ENCODE measurements at places on chromosomes 7 and 10. TPM values are rescaled to one million over a fixed set of nuclear protein-coding genes. Genes with fewer than 3 reads are reported as not detected.
A peak's percentile ranks its signal among the peaks of the same experiment; 100 is the strongest.

- DNase-seq = no peak
- H3K4me1 ChIP-seq = no peaks in the 10 kb centered on the region
- no peak overlapping the region for H3K27ac ChIP-seq
- no peak overlapping the region for H3K4me3 ChIP-seq
- no peaks in the 10 kb centered on the region for H3K36me3 ChIP-seq
Measured at GRCh38 chr7:36312064-36312914, 77.4 kb upstream of the ANLN start.

DNA sequence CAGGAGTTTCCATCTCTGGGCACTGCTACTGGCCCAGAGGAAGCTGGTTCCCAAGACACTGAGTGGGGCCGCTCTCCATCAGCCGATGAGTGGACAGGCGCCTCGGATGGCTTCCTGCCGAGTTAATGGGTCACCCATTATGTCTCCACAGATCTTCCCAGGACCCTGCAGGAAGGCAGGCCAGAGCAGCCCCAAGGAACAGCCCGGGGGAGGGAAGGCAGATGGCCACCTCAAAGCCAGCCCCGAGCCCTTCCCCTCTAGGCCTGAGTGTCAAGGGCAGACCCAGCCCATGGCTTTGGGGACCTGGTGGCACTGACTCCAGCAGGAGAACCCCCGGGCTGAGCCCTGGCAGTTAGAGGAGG, 3.4 kb upstream of the LFNG start:
- H3K4me3 ChIP-seq = no peak overlapping the region
- H3K36me3 ChIP-seq = no peaks in the 10 kb centered on the region
- H3K4me1 ChIP-seq = no peaks in the 10 kb centered on the region
- no peak overlapping the region for H3K27ac ChIP-seq
- H3K27me3 ChIP-seq = peaks cover 10% of the 10 kb centered on the region
- no peak for DNase-seq

DNA sequence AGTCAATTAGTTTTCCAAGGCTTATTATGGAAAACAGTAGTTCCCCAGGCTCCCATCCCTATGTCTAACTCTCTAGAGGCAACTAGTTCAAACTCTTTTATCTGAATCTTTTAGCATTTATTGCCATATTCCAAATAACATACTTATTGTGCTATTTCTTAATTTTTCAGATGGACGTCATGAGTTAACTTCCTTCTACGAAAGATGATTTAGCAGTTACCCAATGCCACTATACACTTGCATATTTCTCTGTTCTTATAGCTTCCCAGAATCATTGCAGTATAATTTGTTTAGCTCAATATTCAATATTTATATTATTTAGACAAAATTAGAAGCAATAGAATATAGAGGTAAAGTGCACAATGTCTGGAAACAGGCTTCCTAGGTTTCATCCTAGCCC, 52.8 kb downstream of the REEP3 start:
- no peaks in the 10 kb centered on the region for H3K27me3 ChIP-seq
- no peak for DNase-seq
- H3K36me3 ChIP-seq = no peaks in the 10 kb centered on the region
- H3K4me1 ChIP-seq = peaks cover 40% of the 10 kb centered on the region
- peak overlapping the region; percentile 53 for H3K27ac ChIP-seq

DNA sequence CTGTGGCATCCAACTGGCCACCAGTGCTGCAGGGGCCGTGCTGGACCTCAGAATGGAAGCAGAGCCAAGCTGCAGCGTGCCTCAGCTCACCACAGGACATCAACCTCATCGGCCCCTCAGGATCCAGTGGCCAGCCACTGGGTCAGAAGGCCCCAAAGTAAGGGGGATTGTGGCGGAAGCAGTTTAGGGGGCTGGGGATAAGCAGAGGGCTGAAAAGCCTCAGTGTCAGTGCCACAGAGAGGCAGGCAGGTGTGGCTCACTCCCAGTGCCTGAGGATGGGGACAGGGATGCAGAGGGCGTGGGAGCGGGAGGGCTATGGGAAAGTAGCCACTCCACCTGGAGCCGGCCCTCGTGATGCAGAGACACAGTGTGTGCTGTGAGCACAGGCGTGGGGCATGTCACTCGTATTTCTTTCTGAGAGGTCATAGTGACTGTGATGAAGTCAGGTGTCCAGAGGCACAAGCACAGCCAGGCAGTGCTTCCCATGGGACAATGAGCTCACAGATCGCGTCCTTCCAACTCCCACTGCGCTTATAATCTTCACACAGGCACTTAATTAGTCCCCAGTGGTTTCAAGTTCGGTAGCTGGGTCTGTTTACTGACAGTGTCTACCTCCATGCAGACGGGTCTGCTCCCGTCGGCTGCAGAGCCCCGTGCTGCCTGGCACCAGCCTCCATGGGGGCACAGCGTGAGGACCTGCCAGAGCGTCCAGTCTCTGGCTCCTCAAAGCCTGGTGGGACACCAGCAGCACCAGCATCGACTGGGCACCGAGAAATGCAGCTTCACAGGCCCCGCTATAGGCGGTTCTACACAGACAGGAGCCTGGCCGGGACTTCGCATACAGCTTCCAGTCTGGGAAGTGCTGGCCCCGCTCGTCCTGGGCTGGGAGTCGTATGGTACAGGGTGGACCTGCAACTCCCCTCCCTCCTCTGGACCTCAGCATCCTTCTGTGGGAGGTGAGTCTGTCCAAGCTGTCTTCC, 42.9 kb upstream of the CNPY1 start:
- no peak overlapping the region for H3K27ac ChIP-seq
- H3K4me3 ChIP-seq = no peak overlapping the region
- peaks cover 40% of the 10 kb centered on the region for H3K27me3 ChIP-seq
- no peaks in the 10 kb centered on the region for H3K36me3 ChIP-seq
- DNase-seq = no peak
- no peaks in the 10 kb centered on the region for H3K4me1 ChIP-seq

DNA sequence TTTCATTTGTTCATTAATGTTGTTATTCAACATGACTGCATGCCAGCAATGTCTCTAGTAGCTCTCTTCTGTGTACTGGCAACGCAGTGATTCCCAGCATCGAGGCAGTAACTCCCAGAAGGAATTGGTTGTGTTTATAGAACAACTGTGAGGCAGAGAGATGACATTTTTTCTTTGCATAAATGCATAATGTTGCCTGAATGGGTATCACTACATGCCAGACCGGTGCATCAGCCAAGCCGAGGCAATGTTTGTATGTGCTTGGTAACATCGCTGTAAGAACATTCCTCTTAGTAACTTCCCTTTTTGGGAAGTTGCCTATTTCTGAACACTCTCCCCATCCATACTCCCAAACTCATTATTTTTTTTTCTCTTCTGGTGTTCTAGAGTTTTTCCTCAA, 182.9 kb downstream of the HTR7 start:
- no peaks in the 10 kb centered on the region for H3K4me1 ChIP-seq
- no peak overlapping the region for H3K27ac ChIP-seq
- no peak for DNase-seq
- H3K4me3 ChIP-seq = no peak overlapping the region

DNA sequence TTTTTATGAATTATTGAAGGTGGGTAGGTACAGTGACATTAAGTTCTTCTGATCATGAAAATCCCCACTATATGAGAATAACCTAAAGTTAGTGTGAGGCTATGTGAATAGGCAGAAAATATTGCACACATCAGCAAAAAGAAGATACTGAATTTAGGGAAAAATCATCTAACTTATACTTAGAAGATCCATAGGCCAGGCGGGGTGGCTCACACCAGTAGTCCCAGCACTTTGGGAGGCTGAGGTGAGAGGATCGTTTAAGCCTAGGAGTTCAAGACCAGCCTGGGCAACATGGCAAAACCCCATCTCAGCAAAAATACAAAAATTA, 49.5 kb upstream of the ARHGAP12 start:
- H3K36me3 ChIP-seq = no peaks in the 10 kb centered on the region
- DNase-seq = no peak
- H3K4me3 ChIP-seq = no peak overlapping the region
- H3K27ac ChIP-seq = no peak overlapping the region

DNA sequence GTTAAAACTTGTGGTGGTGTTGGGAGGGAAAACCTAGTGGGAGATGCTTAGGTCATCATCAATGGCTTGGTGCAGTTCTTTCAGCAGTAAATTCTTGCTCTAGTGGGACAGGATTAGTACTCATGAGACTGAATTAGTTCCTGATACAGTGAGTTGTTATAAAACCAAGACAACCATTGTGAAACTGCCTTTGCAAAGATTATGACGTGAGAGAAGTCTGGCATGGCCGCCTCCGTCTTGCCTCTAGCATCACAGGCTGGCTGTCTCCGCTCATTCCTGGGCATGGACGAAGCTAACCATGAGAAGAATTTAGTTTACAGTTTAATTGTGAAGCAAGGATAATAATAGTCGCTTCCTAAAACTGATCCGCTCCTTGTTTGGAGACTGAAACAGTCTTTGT, 186.4 kb downstream of the KIF20B start:
- no peak for DNase-seq
- no peaks in the 10 kb centered on the region for H3K36me3 ChIP-seq
- no peaks in the 10 kb centered on the region for H3K27me3 ChIP-seq

DNA sequence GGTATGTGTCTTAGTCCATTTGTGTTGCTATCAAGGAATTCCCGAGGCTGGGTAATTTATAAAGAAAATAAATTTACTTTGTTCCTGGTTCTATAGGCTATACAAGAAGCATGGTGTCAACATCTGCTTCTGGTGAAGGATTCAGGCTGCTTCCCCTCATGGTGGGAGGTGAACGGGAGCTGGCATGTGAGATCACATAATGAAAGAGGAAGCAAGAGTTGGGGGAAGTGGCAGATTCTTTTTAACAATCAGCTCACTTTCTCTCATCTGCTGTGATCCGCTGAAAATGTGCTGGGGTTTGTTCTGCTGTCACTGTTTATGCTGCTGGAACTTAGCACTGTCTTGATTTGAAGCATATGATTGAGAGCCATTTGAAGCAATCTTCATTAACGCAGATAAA, 730.0 kb upstream of the SORCS1 start:
- no peaks in the 10 kb centered on the region for H3K36me3 ChIP-seq
- no peak for DNase-seq
- H3K4me1 ChIP-seq = no peaks in the 10 kb centered on the region
- H3K27ac ChIP-seq = no peak overlapping the region

GRCh38 chr7:69659983-69660382, 61.7 kb downstream of the AUTS2 start:
- H3K27me3 ChIP-seq = no peaks in the 10 kb centered on the region
- H3K4me3 ChIP-seq = no peak overlapping the region
- H3K27ac ChIP-seq = no peak overlapping the region
- H3K4me1 ChIP-seq = peaks cover 21% of the 10 kb centered on the region
- no peaks in the 10 kb centered on the region for H3K36me3 ChIP-seq
- no peak for DNase-seq

- H3K27me3 ChIP-seq = no peaks in the 10 kb centered on the region
- H3K4me1 ChIP-seq = no peaks in the 10 kb centered on the region
- H3K27ac ChIP-seq = no peak overlapping the region
Measured at GRCh38 chr10:133361773-133362441, 4.1 kb upstream of the FUOM start.

DNA sequence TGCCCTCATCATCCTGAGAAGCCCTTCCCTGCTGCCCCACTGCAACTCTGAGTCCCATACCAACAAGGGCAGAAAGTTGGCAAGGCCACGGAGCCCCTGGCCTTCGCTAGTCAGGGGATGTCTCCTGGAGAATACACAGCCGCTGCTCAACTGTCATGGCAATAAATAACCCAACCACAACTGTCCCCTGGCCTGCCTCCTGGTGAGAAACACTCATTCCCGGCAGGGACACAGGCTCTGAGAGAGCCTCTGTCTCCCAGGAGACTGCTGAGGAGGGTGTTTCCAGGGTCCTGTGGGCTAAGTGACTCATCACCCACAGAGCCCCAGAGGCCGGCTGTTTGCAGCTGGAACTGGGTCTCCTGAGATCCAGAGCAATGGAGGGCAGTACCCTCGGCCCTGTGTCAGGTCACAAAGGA, 354.1 kb downstream of the TNS3 start:
- no peaks in the 10 kb centered on the region for H3K36me3 ChIP-seq
- DNase-seq = no peak
- H3K27ac ChIP-seq = no peak overlapping the region
- H3K4me1 ChIP-seq = no peaks in the 10 kb centered on the region
- no peak overlapping the region for H3K4me3 ChIP-seq

- no peaks in the 10 kb centered on the region for H3K27me3 ChIP-seq
- DNase-seq = no peak
- no peaks in the 10 kb centered on the region for H3K36me3 ChIP-seq
- H3K27ac ChIP-seq = no peak overlapping the region
- H3K4me1 ChIP-seq = peaks cover 9% of the 10 kb centered on the region
Measured at GRCh38 chr10:124200011-124200410, 106.6 kb upstream of the CHST15 start.

DNA sequence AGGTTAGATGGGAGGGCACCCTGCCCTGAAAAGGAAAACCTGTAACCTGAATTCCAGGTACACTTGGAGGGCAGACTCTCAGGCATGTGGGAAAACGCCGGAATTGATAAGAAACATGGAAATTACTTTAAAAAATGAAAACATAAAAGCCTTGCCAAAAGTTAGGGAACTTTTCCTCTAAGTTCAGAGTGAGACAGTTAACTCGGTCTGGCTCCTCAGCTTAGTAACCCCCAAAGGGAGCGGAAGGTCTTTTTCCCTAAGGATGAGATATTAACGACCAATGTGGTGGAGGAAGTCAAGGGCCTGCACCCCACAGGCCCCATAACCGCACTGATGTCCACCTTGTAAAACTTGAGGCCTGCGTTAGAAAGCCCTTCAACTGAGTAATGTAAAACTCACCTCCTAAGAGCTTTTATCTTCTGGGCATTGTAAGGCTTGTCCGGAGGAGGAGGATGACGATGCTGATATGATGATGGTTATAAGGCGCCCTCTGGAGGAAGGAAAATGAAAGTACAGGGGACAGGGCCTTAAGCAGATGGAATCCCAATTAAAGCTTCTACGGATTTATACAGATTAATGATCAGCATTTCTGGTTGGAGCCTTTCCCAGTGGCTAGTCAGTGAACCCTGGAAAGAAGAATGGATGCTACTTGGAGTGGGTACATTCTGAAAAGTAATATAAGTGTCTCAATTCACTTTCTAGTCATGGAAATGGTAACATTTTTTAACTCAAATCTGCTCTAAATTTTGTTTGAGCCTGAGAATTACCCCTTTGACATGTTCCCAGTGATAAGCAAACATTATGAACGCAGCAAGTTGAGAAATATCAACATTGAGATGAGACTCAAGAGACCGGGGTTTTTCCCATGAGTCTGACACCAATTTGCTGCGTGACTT, 694 bp downstream of the COL1A2 start:
- H3K36me3 ChIP-seq = no peaks in the 10 kb centered on the region
- H3K27ac ChIP-seq = peak overlapping the region; percentile 64
- H3K4me3 ChIP-seq = peak overlapping the region; percentile 56
- no peak for DNase-seq
- peaks cover 10% of the 10 kb centered on the region for H3K27me3 ChIP-seq
- no peaks in the 10 kb centered on the region for H3K4me1 ChIP-seq

VKORC1L1 gene
- total RNA-seq = 23.1 TPM

SFMBT2 gene
- total RNA-seq = 3.6 TPM

MRC1 gene
- 12.5 TPM for total RNA-seq

CREB5 gene
- 23.1 TPM for total RNA-seq

MRPL32 gene
- 45.1 TPM for total RNA-seq
